ENCODE measurements at places on chromosomes 12 and 14.

GRCh38 chr14:102189874-102190273, 50.2 kb downstream of the WDR20 start:
- DNase-seq, result no peak

- no peak for DNase-seq
These were observed 6.1 kb upstream of the ASIC1 start for GRCh38 chr12:50051101-50051806.

GRCh38 chr12:116295327-116296263, 18.1 kb upstream of the MED13L start:
- no peak for DNase-seq

DNA sequence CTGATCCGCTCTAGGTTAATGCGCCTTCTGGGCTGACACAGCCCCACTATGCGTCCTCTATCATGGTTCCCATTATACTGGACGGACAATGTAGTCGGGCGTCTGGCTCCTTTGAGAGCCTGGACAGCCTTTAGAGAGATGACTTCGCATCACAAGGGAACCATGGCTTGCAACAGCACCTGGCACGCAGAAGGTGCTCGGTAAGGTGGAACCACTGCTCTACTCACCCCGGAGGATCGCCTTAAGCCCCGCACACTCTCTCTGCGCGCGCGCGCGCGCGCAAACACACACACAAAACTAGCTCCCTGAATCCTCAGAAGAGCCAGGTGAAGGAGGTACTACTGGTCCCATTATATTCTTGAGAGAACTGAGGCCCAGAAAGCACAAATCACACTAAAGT, 7.1 kb downstream of the MAP3K12 start:
- DNase-seq, result no peak

GRCh38 chr14:67695394-67695949, at the start of gene RDH11:
TSS of gene RDH11 (minus strand) at chr14:67695764. CDS start at chr14:67695703, 61 bp downstream.
- peak; percentile 78 for DNase-seq

DNA sequence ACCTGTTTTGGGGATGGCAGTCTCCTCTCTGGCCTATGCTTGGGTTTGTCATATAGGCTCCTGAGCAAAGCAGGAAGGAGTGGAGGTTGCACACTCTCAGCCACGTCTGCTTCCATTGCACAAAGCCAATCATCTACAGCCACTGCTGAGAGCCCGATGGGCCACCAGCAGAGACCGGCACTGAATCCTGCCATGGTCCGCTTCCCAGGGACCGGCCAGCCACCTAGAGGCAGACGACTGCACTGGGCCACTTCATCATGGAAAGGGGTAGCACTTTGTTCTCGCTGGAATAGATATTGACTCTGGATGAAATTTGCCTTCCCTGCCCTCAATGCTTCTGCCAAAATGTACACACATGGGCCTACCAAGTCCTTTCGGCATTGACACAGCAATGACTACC, 22.3 kb downstream of the DLK1 start:
- no peak for DNase-seq

DNA sequence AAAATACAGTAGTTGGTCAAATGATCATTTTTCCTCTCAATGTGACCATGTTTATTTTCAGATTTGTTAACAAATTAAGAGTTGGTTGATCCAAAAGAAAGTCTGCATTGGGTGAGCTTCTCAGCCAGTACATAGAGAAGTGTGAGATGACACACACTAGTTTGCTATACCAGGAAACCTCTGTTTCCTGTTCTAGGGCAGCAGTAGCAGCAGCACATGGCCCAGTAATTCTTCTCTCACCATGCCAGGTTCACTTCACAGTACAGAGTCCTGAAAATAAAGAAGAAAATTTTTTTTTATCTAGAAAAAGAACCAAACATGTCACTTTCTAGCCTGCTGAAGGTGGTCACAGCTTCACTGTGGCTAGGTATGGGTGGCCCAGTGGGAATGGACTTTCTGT, 250.2 kb upstream of the OR4E1 start:
- DNase-seq, result peak; percentile 11

DNA sequence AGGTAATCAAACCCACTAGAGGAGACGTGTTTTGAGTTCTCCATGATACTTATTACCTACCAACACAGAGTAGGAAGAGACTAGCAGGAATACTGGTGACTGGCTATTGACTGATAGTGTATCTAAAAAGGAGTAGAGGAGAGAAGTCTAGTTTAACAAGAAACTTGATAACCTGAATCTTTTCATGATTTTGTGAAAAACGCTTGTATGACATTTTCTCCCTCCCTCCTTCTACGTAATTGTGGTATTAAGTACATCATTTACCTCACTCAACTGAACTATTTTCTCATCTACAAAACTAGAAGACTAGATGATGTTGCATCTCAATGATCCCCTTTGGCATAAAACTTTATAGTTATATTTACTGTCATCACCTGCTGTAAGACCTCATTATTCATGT, 107.4 kb downstream of the PPP1R12A start:
- DNase-seq, result no peak

- no peak for DNase-seq
These were observed 250.2 kb downstream of the CACNA1C start for GRCh38 chr12:2302711-2303580.

DNA sequence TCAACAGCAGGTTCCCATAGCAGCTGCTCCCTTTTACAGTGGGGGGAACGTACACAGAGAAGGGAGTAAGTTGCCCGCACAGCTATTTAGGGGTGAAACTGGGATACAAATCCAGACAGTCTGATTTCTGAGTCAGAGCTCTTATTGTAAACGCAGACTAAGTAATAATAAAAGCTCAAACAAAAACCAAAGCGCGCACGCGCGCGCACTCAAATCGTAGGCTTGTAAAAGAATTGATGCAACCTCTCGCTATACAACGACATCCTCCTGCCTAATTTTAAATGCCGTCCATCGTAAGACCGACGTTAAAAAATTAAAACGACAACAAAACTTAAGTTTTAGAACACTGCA, 747 bp upstream of the DACT1 start:
- peak; percentile 38 for DNase-seq
